ENCODE measurements at places on chromosomes 1 and 21.

GRCh38 chr1:109816175-109816811, 52.6 kb upstream of the EPS8L3 start:
- DNase-seq, result no peak

DNA sequence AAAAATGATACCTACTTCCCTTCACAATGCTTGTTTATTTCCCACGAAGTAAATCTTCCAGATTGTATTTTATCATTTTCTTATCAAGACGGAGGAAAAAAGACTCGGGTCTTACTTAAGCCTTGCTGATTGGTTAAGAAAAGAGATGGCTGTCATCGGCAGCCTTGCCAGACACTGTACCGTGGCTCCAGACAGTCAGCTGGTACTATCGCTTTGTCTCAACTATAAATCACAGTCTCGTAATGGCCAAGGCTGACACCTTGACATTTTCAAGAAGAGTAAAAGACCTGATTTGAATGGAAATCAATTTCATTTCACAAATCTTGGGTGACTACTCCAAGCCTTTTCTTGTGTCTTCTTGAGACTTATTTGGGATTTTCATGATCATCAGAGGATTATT, 868.0 kb downstream of the USP25 start:
- no peak for DNase-seq

GRCh38 chr1:172224871-172225270, 195.6 kb upstream of the C1orf105 start:
- DNase-seq, result no peak

DNA sequence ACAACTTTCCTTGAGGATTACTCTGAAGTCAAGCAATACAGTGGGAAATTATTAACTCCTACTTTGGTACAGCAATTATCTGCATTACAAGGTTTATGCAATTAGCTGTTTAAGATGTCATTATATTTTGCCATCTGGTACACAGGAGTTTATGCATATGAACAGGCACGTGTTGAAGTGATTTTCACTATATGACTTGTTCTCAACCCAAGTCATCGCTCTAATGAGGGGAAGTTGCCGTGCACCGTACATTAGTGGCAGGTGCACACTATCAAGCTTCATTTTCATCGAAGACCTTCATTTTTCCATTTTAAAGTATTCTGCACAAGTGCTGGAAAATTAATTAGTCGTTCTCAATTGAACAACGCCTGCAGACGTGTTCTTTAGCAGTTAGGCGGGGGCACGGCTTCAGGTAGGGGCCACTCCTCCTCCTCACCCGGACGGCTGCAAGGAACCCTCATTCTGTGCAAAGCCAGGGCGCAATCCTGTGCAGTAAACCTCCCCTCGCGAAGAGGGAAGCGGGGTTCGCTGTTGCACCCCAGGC, 39.8 kb upstream of the NFIA start:
- DNase-seq, result peak; percentile 61

GRCh38 chr21:22582026-22582425, 1583.8 kb downstream of the NCAM2 start:
- DNase-seq, result no peak

GRCh38 chr1:187067160-187067559, 238.4 kb downstream of the PLA2G4A start:
- peak; percentile 77 for DNase-seq

DNA sequence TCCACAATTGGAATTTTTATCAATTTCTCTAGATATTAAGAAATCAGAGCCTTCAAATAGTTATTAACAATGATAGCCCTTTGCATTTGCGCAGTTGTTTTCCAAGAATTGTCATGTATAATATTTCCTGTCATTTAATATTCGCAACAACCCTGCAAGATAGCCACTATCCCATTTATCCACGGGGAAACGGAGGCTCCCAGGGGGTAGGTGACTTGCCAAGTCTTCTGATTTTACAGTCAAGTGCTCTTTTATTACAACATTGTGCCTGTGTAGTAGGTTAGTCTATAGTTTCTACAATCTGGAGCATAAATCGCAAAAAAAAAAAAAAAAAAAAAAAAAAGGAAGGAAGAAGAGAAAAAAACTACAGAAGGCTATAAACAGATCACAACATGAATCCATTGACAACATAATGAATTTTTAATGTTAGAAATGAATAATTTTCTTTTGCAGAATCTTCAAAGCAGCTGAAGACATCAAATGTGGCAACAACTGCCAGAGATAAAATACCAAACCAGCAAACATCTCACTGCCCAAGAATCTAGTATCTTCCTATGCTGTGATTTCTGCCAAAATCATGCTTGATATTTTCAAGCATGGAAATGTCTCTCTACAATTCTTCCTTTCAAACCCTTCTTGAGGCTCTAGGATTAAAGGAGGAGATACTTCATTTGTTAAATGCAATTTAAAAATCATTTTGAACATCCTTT, 125.5 kb downstream of the PTPN14 start:
- DNase-seq, result peak; percentile 7

GRCh38 chr1:203625628-203626019, 1.0 kb upstream of the ATP2B4 start:
- DNase-seq, result peak; percentile 22

GRCh38 chr21:26123012-26123411, 47.6 kb downstream of the APP start:
- no peak for DNase-seq

DNA sequence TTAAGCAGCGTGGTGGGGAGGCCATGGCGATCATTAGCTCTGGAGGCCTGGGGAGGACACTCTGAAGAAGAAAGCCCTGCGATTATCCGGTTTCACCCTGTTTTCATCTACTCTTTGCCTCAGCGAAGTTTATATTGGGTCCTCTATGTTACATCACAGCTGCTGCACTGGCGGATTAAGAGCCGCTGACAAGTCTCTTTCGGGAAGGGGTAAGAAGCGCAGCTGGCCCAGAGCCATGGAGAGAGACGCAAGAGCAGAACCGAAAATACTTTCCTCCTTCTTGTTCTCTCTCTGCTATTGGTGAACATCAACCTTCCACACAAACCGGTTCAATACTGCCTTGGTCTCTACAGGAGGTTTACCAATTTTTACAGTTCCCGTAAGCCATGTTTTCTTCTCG, 291.5 kb downstream of the FAM72C start:
- no peak for DNase-seq

GRCh38 chr1:215045698-215046308, 36.7 kb upstream of the KCNK2 start:
- DNase-seq, result no peak

DNA sequence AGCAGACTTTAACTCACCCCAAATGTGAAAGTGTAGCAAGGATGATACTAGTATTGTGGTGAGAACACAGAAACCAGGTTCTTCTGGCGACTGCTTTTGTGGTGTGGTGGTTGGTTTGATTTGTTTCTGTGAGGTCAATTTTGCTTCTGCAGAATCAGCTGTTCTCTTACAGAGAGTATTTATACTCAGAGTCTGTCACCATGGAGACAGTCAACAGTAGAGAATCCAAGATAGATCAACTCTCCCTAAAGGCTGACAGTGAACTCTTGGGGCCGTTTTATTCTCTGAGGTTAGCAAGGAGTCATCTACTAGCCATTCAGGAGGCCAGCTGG, at the start of gene CFAP107:
Gene CFAP107, plus strand, starts transcription at position 209 of the 332 bp plus-strand sequence. CDS start 231 bp downstream, outside the sequence.
- no peak for DNase-seq

DNA sequence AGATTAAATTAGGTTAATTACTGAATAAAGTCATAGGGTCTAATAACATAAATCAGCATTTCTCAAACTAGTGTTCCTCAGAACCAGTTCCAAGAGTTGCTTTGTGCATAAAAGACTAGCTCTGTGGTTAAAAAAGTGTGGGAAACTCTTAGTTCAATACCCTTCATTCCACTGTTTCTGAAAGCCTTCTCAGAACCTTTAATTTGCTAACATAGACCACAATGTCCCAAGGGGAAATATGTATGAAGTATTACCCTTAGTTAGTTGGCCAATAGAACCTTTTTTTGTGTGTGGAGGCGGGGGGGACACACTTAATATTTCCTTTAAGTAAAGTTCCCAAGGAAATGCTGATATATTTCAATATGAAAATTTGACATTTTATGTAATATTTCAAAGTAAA, 20.4 kb downstream of the ODF2L start:
- DNase-seq, result no peak

DNA sequence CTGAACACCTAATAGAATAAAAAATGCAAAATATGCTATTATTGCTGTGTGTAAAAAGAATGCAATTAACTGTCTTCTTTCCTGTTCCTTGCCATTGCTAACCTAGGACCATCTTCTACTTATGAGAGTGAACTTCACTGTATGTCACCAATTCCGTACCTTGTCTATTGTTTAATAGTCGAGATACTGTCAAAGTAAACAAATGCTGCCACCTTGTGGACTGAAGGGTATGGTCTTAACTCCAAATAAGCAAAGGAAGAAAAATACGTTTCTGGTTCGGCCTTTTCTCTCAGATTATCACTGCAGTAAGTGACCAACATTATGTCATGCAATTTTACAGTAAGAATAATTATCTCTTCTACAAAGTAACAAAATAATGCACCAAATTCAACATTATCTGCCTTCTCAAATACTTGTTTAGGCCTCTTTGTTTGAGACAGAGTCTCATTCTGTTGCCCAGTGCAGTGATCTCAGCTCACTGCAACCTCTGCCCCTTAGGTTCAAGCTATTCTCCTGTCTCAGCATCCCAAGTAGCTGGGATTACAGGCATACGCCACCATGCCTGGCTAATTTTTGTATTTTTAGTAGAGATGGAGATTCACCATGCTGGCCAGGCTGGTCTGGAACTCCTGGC, 133.4 kb downstream of the COP1 start:
- DNase-seq, result peak; percentile 66

DNA sequence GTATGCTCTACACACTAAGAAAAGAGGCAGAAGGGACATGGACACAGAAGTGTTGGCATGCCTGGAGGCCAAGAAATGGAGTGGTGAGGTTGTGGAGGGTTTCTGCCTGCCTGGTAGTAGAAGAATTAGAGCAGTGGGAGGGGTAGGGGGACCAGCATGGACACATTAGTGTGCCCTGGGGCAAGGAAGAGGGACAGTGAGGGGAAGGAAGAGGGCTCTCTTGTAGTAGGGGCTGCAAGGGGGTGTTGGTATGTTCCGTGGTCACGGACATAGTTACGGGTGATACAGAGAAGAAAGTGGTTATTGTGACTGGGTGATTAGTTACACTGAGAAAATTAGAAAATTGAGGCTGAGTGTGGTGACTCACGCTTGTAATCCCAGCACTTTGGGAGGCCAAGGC, 23.3 kb downstream of the LEMD1 start:
- no peak for DNase-seq

DNA sequence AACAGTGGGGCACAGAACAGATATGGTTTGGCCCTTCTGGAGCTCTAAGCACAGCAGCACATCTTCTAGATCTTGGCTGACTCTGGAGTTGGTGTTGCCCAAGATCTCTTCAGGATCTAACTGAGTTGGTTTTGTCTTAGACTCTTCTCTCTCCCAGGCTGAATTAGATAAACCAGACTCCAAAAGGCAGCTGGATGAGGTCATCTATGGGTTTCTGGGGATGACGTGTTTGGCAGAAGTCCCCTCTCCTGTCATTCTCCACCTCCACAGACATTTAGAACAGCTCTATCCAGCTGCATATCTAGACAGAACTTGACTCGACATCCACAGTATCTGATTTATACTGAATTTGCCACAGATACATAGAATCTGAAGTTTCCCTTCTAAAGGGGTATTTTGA, 75.3 kb downstream of the ST6GALNAC5 start:
- no peak for DNase-seq

GRCh38 chr1:191669629-191670028, 488.6 kb upstream of the RGS18 start:
- DNase-seq, result no peak

DNA sequence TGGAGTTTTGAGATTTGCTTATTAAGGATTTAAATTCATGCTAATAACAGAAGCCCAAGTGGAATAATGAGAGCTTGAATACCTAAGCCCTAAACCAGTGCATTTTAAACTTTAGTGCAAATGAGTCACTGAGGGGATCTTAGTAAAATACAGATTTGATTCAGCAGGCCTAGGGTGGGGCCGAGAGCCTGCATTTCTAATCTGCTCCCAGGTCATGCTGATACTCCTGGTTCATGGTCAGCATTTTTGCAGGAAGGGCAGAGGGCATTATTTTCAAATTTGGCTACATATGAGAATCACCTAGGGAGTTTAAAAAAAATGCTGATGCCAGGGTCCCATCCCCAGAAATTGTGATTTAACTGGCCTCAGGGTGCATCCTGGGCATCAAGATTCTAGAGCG, 39.3 kb downstream of the DNTTIP2 start:
- no peak for DNase-seq

DNA sequence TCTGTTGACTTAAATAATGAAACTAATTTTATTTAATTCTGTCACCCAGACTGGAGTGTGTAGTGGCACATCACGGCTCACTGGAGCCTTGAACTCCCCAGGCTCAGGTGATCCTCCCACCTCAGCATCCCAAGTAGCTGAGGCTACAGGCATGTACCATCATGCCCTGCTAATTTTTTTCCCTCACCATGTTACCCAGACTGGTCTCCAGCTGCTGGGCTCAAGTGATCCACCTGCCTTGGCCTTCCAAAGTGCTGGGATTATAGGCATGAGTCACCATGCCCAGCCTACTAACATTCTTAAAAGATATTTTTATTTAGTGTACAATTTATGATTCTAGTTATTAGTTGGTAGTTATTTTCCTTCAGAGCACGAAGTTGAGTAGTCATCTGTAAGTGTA, 49.5 kb downstream of the NRDC start:
- DNase-seq, result peak; percentile 22

GRCh38 chr1:161439280-161440232, 65.7 kb upstream of the FCGR2A start:
- no peak for DNase-seq

DNA sequence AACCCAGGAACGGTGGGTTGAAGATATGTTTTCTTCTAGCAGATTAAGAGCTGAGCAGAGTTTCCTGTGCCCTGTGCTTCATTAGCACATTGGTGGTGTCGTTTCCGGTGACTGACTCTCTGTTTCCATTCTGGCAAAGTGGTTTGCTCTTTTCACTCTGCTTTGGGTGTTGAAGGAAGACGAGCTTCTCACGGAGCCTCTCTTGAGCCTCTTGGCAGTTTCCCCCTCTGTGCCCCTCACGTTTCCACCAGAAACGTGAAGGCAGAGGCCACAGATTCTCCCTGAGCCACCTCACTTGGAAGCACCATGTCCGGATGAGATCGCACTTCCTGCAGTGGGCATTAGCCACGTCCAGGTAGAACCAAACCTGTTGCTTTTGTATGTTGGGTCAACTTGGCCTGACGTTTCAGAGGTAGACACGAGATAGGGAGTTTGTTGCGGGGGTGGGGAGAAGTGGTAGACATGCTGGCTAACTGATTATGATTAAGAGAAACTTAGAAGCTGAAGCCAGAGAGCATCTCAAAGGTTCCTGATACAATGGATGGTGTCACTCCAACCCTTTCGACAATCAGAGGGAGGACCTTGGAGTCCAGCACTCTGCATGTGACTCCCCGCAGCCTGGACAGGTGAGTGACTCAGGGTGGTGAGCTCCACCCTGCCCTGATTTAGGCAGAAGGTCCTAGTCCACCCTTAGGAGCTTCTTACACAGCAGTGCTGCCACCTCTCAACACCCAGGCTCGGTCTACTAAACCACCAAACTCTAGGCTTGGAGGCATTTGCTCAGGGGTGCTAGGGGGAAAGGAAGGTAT, at the start of gene LAX1:
Gene LAX1, plus strand, starts transcription at position 155 of the 809 bp plus-strand sequence. Its CDS starts 383 bp downstream, at position 538.
- no peak for DNase-seq
